CD4-positive, alpha-beta T cell treated with Interleukin-4 for 4 hours (primary cell): ENCODE measurements at places on chromosomes 4 and X.

DNA sequence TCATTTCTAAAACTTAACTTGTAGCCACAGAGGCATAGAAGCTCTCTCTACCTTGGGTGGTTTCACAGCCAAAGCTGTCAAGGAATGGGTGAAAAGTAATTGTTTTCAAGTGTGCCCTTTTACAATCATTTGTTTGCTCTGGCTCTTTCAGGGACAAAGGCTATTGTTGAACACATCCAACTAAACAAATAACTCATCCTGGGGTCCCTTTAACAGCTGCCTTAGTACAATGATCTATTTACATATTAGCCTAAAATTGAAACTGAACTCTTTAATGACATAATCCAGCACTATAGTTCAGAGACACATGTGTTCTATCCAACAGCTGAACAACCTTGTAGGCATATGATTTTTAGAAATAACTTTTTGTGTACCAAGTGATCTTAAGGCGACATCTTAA, 3.7 kb downstream of the HHIP start:
- no peak for DNase-seq

GRCh38 chr4:134470544-134470943, 269.0 kb upstream of the PABPC4L start:
- DNase-seq = no peak

GRCh38 chr4:157942017-157942416, 230.8 kb downstream of the GASK1B start:
- no peak for DNase-seq

- DNase-seq = no peak
Observed at GRCh38 chr4:113604955-113605354, 156.6 kb downstream of the CAMK2D start.

DNA sequence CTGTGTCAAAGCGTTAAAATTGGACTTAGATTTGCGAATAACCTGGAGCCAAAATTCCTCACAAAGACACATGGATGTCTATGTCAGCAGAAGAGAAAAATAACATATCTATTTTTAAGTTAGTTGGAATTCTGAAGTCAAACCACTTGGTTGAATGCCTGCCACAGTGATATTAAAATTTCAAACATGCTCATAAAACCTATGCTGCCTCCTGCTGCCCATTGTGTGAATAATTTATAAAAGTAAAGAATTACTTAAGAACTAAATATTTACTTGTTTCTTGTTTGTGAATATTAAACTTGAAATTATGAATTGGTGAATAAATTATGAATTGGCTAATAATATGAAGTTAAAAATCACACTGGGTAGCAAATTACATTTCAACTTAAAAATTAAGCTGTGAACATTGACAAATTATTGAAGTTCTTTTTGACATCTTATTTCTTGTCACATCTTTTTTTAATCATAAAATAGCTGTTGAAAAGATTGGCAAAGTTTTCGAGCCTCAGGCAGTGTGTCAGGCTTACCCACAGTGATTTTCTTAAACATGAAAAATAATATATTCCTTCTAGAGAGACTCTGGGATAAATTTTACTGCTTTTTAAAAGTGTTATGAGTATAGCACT, 35.4 kb downstream of the FABP2 start:
- peak; percentile 60 for DNase-seq

- DNase-seq = peak; percentile 13
Observed at GRCh38 chr4:14178421-14178820, 550.9 kb upstream of the BOD1L1 start.

GRCh38 chr4:170127758-170128157, 38.0 kb upstream of the AADAT start:
- no peak for DNase-seq

GRCh38 chr4:74692972-74693371, 101.4 kb downstream of the BTC start:
- no peak for DNase-seq

- no peak for DNase-seq
Observed at GRCh38 chrX:40542972-40543371, 37.8 kb upstream of the ATP6AP2 start.

DNA sequence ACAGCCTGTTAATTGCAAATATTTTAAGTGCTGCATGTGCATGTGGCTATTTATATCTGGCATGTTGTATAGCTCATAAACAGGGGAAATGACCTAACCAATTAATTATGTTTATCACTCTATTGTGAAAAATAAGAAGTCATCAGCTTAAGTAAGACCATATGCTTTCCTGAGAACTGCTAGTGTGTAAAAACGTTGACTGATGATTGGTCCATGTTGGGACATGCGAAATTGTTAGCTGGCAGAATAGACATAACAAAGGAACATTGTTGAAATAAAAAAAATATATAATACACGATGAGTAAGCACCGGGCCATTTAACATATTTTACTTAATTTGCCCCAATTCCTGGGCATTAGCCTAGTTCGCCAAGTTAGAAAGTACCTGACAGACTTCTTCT, 207.5 kb downstream of the ANK2 start:
- DNase-seq = no peak

GRCh38 chr4:67892905-67893304, 9.1 kb upstream of the TMPRSS11D start:
- DNase-seq = no peak

DNA sequence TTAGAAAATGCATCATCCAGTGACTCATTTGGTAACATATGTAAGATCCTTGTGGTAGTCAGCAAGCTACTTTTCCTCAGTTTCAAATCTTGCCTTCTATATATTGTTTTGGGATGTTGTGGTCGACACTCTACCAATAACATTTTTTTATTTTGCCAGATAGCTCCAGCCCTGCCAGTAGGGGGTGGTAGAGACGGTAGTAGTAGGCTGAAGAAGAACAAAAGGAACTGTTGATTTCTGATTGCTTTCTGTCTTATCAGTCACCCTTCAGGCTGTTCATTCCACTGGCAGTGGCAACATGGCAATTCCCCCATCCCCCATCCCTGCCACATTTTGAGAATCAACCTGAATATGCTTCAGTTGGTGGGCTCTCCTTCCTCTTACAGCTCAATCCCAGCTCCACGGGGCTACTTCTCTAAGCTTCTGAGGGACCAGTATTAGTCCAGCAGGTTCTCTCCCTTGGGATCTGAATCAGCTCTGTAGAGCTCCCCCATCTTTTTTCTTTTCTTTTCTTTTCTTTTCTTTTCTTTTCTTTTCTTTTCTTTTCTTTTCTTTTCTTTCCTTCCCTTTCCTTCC, 171.5 kb upstream of the VEGFC start:
- no peak for DNase-seq

DNA sequence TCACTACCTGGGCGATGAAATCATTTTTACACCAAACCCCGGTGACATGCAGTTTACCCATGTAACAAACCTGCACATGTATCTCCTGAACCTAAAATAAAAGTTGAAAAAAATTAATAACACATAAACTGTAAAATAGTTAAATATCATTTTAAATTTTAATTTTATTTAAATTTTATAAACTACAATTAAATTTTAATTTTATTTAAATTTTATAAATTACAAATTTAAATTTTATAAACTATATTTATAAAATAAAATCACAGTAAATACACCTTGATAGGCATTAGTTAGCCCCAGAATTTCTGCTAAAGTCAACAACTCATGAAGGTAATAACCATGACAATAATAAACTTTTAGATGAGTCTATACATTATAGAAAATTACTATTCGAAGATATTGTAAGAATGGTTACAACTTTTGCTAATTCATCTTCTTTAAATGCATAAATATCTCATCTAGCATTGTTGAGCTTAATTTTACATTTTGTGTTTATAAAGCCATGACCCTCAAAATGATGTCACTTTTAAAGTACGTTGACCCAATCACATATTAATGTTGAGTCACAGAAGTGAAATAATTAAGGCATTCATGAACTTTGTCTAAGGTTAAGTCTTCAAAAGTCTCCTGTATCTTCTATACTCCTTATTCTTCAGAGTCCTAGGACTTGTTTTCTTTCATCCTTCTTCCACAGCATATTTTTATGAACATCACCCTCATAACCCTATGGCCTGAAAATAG, 755.8 kb upstream of the LCORL start:
- no peak for DNase-seq

GRCh38 chrX:31240982-31241381, 169.1 kb upstream of the FTHL17 start:
- no peak for DNase-seq

GRCh38 chrX:154412468-154412867, 1.1 kb downstream of the TAFAZZIN start:
- DNase-seq = peak; percentile 52

DNA sequence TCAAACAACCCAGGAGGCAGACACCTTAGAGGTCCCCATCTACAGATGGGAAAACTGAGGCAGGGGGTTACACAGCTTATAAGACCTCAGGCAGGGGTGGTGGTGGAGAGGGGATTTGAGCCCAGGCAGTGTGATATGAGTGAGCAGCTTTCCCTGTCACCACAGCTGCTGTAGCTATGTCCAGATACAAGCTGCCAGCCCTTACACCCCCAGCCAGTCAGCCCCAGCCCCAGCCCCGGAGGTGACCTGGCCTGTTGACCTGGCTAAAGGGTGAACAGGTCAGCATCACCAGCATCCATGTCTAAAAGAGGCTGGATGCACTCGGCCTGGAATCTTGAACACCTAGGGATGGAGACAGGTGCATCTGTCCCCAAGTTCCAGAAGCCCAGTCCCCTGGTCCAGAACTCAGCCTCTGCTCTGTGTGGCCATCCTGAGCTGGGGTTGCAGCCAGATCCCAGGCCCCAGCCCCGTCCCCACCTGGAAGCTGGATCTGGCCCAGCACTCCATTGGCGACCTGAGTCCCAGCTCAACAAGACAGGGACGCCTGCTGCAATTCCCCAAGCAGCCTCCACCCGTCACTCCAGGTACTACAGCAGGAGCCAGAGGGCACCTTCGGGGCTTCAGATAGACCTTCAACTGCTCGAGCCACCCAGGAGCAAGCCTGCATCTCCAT, 89.5 kb downstream of the JAKMIP1 start:
- no peak for DNase-seq

GRCh38 chr4:36180206-36180605, 64.1 kb downstream of the ARAP2 start:
- DNase-seq = no peak

- DNase-seq = no peak
Observed at GRCh38 chrX:28158019-28158777, 176.9 kb upstream of the DCAF8L1 start.

DNA sequence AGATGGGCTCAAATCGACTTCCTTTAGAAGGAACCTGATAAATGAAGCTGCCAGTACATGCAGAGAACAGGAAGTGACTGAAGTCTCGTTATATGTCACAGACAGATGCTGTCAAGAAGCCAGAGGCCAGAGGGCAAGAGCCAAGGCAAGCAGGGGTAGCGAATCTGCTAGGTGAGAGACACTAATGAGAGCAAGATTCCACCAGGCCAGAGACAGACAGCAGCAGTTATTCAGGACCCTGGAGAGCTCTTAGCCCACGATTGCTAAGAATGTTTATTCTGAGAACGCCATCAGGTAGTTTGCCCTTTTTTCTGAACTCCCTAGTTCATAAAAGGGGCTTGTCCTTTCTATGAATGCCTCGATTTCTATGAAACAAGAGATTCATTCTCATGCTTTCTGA, 73.7 kb downstream of the BEND2 start:
- no peak for DNase-seq

DNA sequence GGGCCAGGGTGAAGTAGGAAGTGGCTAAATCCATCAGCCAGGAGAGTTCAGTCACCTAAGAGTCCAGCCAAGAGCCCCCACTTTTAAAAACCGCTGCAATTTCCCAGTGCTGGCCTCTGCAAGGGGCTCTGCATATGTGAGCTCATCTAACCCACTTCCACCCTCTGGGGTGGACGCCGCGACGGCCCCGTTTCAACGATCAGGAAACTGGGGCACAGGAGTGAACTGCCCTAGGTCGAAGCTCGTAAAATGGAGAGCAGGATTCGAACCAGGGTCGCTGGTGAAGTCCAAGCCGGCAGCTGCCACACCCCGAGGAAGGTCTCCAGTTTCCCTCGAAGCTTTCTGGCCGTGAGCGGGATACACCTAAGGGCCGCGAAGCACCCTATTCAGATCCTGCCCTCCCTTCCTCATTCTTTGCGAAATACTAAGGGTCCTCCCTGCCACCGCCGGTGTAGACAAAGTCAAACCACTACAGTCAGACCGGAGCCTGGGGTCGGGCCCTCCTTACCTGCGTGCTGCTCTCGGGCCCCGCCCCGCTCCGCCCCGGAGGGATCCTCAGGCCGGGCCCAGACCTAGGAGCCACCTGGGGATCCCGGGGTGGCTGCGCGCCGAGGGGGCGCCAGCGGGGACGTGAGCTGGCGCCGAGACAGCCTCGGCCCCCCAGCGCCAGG, 446 bp downstream of the EVC2 start:
- DNase-seq = no peak

DNA sequence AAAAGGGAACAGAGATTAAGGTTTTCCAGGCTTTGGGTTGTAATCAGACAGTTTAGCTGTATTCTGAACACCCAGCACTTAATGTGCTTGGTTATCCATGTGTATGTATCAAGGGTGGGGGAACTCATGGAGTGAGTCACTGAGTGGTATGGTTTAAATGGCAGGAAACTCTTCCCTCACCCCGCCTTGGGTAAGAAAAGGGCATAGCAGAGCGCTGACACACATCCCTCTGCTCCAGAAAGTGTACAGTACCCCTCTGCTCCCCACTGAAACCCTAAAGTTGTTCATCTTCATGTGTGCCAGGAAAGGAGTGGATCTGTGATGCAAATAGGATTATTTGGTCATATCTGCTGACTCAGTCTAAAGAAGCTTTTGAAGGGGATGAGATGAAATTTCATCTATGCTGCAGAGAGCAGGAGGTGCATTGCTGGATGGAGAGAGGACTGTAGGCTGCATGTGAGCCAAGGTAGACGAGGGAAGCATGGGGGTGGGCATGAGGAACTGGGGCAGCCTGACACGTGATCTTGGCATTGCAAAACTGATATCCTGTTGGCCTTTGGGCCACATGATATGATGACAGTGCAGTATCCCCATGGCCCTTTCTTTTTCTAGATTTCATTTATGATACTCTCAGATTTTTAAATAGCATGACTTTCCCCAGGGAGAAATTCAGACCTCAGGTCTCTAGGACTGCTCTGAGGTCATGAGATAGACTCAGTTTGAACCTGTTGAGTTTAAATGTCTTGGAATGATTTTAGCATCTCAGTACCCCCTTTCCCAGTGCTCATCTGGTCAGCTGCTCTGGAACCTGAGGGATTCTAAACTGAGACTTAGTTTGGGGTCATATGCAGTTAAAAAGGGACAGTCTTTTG, 84.8 kb downstream of the TMEM164 start:
- DNase-seq = no peak

- no peak for DNase-seq
Observed at GRCh38 chrX:30217465-30217864, 2.1 kb downstream of the MAGEB2 start.

DNA sequence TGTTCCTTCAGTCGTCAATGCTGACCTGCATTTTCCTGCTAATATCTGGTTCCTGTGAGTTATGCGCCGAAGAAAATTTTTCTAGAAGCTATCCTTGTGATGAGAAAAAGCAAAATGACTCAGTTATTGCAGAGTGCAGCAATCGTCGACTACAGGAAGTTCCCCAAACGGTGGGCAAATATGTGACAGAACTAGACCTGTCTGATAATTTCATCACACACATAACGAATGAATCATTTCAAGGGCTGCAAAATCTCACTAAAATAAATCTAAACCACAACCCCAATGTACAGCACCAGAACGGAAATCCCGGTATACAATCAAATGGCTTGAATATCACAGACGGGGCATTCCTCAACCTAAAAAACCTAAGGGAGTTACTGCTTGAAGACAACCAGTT, 12.6 kb downstream of the TLR8 start:
- DNase-seq = peak; percentile 3

GRCh38 chr4:104488151-104488550, 6.5 kb downstream of the CXXC4 start:
- no peak for DNase-seq
